ENCODE measurements at places on chromosomes 11 and 22. TPM values are rescaled to one million over a fixed set of nuclear protein-coding genes. Genes with fewer than 3 reads are reported as not detected.

GRCh38 chr11:45383224-45383623, 97.1 kb upstream of the SYT13 start:
- DNase-seq, result peak; percentile 74

GRCh38 chr22:21829523-21829922, 37.9 kb downstream of the MAPK1 start:
- no peak for DNase-seq

DNA sequence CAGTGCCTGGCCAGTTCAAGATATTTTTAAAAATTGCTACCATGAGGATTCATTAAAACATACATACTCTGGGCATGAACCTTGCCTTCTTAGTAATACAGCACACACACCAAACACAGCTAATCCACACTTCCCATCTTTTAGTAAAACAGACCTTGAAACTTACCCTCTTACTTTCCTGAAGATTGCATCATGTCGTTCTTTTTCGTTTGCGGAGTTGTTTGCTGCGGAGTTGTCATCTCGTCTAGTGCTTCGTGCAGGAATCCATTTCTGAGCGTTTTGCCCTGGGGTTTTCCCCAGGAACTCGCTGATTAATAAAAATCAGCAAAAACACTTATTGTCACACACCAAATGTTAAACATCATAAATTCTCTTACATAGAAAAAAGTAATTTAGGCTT, 3.0 kb downstream of the EIF4G2 start:
- DNase-seq, result no peak

- no peak for DNase-seq
Observed at GRCh38 chr22:28783786-28784671, 11.5 kb downstream of the CCDC117 start.

The AGBL2 gene
- total RNA-seq, result 0.42 TPM

- DNase-seq, result no peak
Observed at GRCh38 chr22:26593763-26594162, 3.8 kb upstream of the TPST2 start.

DNA sequence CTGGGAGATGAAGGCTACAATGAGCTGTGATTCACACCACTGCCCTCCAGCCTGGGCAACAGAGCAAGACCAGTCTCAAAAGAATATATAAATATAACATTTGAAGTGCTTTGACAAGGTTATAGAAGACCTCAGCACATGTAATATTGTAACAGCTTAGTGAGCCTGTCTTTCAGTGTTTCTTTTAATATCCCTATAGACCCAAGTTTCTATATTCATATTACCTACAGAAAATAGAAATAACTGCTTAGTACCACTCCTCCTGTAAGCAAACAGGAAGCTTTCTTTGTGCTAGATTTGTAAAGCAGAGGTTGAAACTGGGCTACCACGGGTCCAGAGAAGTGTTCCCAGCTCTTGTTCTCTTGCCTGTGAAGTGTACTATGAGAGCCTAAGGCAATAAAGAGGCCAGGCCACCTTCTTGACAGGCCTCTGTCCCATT, 68.2 kb downstream of the PPP2R1B start:
- DNase-seq, result no peak
